Stimulated activated CD4-positive, alpha-beta T cell treated with anti-CD3 and anti-CD28 coated beads, TNF-alpha, amount 100 ng/mL, for 1 hour (primary cell): ENCODE measurements at places on chromosomes 4 and X.
A peak's percentile ranks its signal among the peaks of the same experiment; 100 is the strongest.

GRCh38 chr4:56118845-56119244 is 170.1 kb downstream of the CEP135 start:
- DNase-seq = no peak

DNA sequence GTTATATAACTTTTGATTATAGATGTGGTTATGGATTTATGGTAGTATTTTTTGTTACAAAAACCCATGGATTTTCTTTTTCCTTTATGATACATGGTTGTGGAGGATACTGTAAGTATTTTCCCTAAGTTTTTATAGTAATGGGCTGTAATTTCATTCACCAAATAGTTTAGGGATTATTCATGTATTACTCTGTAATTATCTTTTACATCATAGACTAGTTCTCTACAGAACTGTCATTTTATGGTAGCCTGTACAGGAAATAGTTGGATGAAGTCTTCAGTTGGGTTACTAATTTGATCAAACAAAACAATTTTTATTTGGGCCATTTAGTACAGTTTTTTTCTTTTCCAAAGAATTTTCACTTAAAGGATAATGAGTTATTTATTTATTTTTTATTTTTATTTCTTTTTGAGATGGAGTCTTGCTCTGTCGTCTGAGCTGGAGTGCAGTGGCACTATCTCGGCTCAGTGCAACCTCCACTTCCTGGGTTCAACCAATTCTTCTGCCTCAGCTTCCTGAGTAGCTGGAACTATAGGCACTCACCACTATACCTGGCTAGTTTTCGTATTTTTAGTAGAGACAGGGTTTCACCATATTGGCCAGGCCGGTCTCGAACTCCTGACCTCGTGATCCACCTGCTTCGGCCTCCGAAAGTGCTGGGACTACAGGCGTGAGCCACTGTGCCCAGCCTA is 42.1 kb downstream of the RBPJ start:
- no peak for DNase-seq

GRCh38 chr4:42568610-42569207 is 88.2 kb downstream of the ATP8A1 start:
- peak; percentile 30 for DNase-seq

GRCh38 chrX:41452565-41453356 is 5.6 kb downstream of the NYX start:
- DNase-seq = no peak

DNA sequence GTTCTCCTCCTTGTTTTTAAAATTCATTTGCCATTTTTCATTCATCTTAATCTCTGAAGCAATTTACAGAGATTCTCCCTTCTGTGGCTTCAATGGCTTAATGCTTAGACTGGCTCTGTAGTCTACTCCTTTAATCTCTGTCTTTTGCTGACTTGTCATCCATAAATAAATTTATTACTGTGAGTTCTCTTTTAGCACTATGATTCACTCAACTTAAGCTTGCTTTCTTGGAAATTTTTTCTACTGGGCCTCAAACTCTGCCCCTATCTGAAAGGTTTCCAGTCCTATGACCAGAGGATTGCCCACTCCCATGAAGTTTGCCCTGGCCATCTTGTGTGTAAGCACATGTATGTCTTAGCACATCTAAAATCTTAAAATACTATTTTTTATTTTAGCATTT is 251.1 kb downstream of the DCLK2 start:
- no peak for DNase-seq

- no peak for DNase-seq
Observed at GRCh38 chrX:135411893-135412292, 9.9 kb upstream of the SMIM10L2A start.

- DNase-seq = no peak
Observed at GRCh38 chr4:180028682-180029081, 2214.5 kb upstream of the TENM3 start.

- DNase-seq = no peak
Observed at GRCh38 chr4:69239557-69240168, 25.1 kb upstream of the UGT2B11 start.

DNA sequence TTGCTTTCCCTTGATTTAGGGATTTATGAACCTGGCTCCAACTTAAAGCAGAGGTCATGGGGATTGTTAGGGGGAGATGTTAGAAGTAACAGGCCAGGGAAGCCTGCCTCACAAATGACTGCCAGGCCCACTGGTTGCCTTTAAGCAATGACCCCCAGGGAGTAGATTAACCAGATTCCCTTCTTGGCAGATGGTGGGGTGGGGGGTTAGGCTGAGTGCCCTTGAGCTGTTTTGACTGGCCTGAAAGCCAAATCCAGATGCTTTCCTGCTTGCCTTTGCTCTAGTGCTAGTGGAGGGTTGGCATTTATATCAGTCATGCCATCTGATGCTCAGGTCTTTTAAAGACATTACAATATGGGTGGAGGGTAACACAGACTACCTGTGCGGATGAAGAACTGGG is 128.1 kb downstream of the TMEM164 start:
- no peak for DNase-seq
